ENCODE measurements at places on chromosomes 5 and 9.

DNA sequence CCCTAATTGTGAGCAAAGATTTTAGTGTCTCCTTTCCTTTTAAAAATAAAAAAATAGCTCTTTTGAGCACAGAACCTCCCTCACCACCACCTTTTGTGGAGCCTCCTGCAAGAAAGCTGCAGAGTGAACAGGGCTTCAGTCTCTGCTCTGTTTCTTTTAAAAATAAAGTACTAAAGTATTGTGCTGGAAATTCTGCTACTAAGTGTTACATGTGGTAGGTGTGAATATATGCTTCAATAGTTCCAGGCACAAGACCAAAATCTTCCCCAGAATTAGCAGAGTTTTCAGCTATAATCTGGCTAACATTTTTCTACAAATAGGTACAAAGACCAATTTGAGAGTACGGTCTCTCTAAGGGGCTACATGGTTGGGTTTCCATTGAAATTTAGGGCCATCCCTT lies 40.3 kb upstream of the NFIB start:
- DNase-seq: no peak

DNA sequence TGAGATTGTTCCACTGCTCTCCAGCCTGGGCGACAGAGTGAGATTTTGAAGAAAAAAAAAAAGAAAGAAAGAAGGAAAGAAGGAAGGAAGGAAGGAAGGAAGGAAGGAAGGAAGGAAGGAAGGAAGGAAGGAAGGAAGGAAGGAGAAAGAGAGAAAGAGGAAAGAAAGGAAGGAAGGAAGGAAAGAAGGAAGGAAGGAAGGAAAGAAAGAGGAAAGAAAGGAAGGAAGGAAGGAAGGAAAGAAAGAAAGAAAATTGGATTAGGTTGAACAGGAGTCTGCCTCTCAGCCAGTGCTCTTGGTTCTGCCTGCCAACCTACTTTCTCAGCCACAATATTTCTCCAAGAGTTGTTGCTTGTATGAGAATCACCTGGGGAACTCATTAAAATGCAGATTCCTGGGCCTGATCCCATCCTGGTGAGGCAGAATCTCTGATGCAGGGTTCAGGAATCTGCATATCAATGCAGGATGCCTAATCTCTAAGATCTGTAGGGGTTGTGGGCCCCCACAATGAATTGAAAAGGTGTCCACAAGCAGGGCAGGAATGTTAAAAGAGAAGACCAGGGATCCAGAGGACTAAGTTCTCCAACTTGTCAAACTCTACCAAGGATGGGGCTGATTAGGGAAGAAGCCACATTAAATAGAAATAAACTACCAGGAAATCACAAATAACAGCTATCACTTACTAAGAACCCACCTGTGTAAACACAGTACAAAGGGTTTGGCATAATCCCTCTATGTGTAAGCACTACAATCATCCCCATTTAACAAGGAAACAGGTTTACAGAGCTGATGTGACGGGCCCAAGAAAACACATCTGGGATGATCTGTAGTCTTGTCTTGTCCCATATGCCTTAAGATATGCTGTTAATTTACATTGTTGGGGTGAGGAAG lies 23.4 kb upstream of the GALNT10 start:
- DNase-seq: no peak

DNA sequence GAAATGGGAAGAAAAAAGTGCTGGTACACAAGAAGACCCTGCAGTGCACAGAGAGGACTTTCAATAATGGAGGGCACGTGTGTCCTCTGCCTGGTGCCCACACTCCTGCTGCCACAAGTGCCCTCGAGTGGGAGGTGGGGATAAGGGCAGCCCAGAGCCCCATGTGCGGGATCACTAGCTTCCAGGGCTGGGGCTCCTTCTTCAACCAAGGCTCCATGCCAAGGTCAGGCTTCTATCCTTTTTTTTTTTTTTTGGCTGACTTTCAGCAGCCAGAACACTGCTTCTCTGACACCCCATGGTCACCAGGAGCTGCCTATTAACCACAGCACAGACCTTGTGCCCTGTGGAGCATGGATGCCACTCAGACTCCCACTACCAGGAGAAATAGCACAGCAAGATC lies 7.5 kb downstream of the ACSL6 start:
- DNase-seq: no peak

- DNase-seq: no peak
These were observed 197.8 kb upstream of the NR4A3 start for GRCh38 chr9:99623780-99624364.

DNA sequence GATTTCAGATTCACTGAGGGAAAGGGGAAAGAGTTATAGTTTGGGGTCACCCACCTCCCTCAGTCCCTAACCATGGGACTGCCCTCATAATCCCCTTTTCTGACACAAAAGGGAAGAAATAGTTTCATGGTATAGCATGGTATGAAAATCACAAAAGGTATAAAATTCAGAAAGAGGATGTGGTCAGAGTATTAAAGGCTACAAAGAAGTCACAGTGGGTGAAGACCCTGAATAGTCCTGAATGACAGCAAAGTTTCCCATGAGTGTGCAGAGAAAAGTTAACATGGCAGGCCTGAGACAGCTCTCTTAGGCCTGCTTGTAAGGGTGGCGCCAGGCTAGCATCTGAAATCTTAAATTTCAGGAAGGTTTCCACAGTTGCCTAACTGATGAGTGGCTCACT lies 290.6 kb upstream of the ZNF608 start:
- no peak for DNase-seq

DNA sequence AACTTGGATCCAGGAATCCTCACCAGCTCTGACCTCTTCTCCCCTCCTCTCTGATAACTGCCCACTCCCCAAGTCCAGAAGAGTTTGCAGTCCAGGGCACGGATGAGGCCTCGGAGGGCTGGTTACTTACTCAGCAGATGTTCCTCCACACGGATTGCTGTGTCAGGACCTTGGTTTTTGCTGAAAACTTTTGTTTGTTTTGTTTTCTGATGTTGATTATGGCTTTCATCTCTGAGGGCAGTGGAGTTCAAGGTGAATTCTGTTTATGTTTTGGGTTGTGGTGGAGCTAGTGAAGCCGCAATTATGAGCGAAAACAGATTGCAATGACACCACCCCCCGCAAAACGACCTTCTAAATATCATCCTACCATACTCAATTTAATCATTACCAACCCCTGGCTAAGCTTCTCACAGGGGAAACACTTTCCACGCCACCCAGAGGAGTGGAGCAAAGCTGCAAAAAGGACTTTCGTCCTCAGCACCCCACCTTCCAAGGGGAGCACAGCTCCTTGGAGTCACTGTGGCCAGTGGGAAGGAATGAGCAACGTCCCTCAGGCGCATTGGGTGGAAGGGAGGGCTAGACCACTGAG lies 92.7 kb upstream of the SAP30L start:
- DNase-seq: no peak

DNA sequence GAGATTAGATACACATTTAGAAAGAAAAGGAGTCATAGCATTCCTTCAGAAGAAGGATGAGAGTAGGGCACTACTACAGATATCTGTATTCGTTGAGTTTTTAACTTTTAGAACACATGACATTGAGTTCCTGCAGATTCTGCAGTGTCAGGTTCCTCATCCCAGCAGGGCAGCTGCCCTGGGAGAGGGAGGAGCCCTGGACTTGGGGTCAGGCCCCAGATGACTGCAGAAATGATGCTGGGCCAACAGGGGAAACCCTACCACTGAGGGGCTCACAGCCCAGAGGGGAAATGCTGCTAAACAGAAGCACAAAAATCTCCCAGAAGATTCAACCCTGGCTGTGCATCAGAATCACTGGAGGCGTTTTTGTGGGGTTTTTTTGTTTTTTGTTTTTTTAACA lies 68.9 kb upstream of the TAF1L start:
- DNase-seq: no peak

DNA sequence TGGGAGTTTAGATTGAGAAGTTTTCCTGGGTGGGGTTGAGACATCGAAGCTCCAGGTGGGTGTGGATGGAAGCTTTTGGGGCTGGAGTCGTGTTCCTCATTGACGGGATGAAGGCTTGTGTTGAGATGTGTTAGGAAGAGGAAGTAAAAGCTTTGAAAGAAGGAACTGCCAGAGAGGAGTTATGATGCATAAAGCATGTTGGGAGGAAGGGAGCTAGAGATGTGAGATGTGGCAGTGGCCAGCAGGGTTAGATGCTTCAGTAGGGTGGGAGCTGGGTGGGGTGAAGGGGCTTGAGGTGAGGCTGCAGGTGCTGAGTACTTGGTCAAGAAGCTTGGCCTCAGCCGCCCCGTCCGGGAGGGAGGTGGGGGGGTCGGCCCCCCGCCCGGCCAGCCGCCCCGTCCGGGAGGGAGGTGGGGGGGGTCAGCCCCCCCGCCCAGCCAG lies 56.7 kb downstream of the HSPA4 start:
- DNase-seq: no peak

- DNase-seq: no peak
These were observed 260.0 kb upstream of the ST8SIA4 start for GRCh38 chr5:101163088-101163487.

DNA sequence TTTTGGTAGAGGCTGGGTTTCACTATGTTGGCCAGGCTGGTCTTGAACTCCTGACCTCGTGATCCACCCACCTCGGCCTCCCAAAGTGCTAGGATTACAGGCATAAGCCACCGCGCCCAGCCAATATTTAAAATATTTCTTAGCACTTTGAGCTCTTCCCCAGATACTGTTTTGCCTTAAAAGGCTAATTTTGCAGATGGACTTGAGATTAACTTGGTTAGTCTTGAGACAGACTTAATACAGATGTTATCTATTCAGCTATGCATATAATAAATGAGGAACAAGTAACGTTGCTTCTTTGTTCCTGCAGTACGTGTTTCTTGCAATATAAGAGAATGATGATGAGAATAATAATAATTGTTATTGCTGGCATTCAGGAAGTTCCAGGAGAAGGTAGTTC lies 56.3 kb downstream of the PCSK5 start:
- no peak for DNase-seq

DNA sequence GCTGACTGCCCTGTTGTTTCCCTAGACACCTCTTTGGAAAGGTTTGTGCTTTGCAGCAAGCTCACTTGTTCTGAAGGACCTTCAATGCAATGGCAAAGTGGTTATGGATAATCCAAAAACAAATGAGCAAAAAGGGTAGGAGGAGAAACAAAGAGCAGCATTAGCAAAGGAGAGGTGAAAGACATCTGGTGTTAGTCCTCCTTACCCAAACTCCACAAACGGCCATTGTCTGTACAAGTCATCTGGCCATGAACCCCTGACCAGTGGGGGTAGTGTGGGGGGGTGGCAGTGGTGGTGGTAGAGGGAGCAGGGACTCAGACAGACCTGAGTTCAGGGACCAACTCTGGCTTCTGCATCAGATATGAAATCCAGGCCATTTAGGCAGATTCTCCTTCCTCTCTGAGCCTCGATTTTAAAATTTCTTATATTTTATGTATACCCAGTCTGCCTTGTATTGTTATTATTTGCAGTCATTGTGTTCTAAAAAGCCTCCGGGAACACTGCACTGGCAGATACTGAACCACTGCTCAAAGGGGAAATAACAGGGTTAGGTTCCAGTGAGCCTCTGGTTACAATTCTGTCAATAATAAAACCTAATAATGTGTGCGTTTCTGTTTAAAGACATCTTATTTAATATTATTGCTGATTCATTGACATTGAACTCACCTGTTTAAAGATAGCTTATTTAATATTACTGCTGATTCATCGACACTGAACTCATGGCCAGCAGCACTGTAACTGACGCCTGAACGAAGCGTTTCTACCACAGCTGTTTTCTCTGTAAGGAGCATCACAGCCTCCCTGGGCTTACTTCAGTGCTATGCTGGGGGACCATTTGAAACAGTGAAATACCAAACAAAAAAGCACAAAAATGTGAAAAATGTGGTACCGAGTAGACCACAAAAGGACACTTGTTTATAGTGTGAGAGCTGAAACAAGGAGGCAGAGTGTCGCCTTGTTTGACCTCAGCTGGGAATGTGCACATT lies 156.0 kb downstream of the SEC61B start:
- no peak for DNase-seq

GRCh38 chr5:95619514-95620029 lies 315 bp upstream of the GPR150 start:
- no peak for DNase-seq

- no peak for DNase-seq
These were observed 165.8 kb downstream of the SEMA5A start for GRCh38 chr5:9380109-9380508.

- no peak for DNase-seq
These were observed 167.7 kb downstream of the CCDC192 start for GRCh38 chr5:127870914-127871313.

DNA sequence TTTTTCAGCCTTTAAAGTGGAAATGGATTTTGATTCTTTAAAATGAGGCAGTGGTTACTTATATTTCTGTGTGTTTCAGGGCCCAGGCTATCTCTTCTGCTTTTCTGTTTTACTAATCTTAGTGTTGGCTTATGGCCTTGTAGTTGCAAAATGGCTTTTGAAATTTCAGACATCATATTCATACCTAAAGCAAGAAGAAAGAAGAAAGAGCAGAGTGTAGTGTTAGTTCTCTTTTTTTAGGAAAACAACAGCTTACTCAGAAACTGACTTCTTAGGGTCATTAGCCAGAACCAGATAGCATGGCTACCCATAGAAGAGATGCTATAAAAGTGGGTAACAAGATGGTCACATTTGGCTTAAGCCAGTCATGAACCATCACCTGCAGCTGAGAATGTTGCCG lies 20.9 kb downstream of the ZBED3 start:
- DNase-seq: no peak

GRCh38 chr9:4034404-4034803 lies 265.5 kb downstream of the GLIS3 start:
- no peak for DNase-seq

DNA sequence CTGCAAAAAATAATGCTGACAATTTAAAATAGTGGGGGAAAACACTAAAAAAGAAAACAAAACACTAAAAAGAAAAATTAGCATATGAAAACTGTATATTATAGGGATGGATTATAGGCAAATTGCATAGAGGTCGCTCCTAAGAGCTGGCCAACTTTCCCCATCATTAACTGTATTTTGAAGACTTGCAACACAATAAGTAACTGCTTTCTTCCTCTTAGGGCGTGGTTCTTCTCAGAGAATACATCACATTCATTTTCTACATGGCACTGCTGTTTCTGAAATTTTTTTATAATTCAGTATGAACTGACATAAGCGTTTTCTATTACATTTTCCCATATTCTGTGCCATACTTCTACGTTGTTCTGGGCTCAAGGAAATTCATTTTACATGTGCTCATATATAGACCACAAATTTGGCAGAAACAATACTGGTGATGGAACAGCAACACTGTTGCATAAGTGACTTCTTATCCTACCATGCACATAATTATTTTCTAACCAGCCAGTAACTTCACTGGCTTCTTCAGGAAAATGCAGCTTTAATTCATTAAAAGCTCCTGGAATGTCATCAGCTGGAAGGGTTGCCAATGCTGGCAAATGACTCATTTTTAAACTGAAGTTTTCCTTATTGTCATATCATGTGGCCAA lies 171.2 kb upstream of the DMAC1 start:
- no peak for DNase-seq
